NCI-H1436 (cell line): ENCODE measurements at places on chromosomes 16 and 17.

GRCh38 chr16:70576431-70577255 lies 53.0 kb downstream of the SF3B3 start:
- DNase-seq, result no peak

DNA sequence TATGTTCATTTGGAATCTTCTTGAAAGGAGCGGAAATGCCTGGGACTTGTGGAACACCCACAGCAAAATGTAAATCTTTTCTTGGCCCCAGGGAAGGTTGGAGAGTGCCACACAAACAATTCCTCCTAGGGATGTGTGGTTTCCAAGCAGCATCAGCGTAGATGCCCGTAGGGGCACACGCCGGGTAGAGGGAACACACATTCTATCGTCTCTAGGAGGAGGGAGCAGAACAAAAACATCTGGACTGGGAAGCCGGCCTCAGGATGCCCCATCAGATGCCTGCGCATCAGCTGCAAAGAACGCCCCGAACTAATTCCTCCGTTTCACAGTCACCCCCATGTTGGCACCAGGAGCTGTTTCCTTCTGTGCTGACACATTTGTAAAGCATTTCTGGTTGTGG lies 357.9 kb upstream of the ZFHX3 start:
- DNase-seq, result no peak

DNA sequence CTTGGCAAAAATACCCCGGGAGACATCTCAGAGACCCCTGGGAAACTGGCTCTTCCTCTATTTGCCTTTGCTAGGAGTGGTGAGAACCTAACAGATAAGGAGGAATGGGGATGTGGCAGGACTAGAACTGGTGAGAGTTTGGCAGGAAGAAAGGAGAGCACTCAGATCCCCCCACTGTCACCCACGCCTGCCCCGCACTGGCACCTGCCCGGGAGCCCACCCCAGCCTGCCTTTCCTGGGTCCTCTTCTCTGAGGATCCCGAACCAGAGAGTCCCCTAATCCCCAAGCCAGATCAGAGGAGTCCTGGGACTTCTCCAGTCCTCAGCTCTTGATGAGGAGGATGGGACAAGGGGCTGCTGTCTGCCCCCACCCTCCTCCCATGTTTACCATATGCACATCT lies 3.7 kb downstream of the KCNH6 start:
- DNase-seq, result no peak

DNA sequence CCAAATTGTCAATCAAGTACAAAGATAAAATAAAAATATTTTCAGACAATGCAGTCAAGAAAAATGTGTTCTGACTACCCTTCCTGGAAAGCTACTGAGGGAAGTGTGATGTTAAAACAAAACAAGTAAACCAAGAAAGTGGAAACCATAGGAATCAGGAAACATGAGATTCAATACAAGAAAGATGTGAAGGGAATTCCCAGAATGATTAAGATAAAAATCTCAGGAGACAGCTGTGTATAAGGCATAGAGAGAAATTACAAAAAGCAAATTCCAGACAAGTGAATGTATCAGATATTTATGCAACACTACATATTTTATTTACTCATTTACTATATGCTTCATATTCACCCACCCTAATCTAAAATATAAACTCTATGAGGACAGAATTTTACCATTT lies 32.2 kb downstream of the TRIM37 start:
- DNase-seq, result no peak

DNA sequence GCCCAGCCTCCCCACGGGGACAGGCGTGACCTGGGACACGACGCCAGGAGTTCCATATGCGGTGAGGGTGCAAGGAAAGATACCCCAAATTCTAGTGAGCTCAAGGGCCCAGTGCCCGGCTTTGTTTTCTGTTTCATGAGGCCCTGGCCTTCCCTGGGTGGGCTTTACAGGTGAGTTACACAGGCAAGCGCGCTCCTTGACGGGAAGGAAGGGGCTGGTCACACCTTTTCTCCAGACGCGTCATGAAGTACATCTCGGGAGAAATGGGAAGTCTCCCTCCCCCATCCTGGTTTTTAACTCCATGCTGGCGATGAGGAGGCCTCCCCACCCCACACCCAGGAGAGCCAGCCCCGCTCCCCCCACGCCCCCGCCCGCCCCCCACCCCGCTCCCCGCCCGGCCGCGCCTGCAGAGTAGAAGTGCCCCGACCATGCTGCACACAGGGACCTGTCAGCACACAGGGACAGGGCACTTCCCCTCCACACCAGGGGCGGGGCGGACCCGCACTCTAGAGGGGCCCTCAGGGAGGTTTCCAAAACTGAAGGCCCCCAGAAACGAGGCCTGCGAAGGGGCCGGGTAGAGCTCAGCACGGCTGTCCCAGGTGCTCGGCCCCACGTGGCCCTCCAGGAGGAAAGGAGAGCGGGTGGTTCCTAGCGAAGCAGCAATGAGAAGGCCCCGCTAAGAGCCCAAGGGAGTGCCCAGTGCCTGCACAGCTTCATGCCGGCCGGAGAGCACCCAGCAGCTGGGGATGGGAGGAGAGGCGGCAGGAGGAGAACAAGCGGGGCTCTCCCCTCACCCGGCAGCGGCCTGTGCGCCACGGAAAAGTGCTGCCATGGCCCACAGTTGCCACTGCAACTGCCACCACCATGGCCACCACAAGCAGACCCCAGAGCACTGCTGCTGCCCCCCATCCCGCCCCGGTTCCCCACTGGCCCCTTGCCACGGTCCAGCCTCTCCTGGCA lies 7.7 kb downstream of the CYB561 start:
- no peak for DNase-seq

GRCh38 chr17:66976781-66977201 lies 12.3 kb downstream of the CACNG4 start:
- DNase-seq, result no peak

DNA sequence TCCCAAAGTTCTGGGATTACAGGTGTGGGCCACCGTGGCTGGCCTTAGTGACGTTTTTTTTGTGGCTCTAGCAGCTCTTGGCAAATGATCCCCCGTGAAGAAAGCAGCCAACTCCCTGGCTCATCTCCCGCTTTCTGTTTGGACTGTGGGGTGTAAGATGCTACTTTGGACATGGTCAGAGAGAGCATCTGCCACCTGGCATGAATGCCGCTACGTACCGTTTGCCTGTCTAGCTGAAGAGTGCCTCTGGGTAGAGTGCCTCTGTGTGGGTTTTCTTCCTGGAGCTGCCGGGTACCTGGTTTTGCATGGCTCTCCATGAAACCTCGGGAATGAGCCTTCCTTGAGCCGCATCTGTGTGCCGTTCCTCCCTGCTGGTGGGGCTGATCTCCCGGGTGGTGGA lies 34.3 kb downstream of the NDEL1 start:
- no peak for DNase-seq

DNA sequence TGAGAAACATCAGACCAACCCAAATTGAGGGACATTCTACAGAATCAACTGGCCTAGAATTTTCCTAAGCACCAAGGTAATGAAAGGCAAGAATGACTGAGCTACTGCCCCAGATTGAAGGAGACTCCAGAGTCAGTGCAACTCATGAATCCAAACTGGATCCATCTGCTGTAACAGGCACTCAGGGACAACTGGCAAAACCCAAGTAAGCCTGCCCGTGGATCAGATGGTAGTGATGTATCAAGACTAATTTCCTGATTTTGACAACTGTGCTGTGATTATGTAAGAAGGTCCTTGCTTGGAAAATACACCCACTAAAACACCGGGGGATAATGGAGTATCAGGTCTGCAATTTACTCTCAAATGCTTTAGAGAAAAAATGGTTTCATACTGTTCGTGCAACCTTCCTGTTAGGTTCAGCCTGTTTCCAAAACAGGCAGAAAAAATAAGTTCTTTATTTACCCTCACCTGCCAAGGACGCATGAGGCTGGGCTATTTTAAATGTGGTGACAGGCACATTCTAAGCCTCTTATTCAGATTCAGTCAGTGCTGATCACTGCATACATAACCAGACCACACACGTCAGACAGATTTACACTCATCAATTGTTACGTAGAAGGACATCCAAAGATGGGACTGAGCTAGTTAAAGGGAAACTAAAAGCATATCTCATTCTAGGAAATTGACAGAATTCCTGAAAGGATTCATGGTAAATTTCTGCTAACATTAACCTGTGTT lies 7.0 kb downstream of the MBTPS1 start:
- no peak for DNase-seq

DNA sequence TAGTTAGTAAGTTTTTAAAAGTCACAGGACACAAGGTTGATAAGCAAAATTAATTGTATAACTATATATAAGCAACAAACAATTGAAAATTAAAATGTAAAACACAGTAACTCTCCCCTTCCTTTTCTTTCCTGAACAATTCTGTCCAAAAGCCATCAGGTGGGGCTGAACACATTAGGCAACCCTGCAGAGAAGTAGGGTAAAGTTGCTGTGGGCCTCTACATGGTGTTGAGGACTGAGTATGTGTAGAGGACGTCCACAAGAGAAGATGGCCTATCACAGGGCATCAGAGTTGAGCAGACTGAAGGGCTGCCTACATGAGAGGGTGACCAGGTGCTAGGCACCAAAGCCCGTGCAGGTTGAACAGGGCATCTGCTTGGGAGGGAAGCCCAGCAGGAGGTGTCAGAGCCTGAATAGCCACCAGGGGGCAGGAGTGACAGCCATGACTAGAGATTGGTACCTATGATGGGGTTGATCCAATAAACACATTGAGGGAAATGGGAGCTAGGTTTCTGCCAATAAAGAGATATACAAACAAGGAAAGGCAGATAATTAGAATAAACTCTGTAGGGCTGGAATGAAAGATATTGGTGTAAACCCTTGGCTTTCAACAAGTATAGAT lies 415.1 kb downstream of the NPIPA8 start:
- no peak for DNase-seq

- DNase-seq, result no peak
Observed at GRCh38 chr17:1860978-1861377, 31.2 kb downstream of the RPA1 start.

GRCh38 chr16:10897134-10897533 lies 20.1 kb downstream of the CIITA start:
- DNase-seq, result no peak

DNA sequence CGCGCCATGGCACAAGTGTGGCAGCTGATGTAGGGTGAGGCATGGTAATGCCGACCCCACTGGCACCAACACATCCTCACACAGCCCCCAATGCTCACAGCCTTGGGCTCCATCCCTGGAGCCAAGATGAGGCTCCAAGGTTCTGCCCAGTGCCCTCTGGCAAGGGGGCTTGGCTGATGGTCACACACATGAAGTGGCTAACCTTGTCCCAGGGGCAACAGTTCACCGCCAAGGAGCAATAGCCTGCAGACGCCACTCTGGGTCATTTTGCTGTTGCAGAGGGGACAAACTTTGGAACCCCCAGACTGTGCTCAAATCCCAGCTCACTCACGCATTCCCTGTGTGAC lies 26.8 kb downstream of the TNFRSF13B start:
- no peak for DNase-seq

DNA sequence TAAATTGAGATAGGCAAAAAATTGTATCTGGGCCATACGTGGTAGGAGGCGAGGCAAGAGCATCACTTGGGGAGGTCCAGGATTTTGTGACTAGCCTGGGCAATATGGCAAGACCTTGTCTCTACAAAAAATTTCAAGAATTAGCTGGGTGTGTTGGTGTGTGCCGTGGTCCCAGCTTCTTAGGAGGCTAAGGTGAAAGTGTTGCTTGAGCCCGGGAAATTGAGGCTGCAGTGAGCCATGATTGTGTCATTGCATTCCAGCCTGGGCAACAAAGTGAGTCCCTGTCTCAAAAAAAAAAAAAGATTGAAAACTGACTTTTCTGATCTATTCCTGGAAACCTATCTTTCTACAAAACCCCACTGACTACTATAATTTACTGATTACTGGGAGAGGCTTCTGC lies 26.7 kb downstream of the CDK12 start:
- DNase-seq, result no peak

DNA sequence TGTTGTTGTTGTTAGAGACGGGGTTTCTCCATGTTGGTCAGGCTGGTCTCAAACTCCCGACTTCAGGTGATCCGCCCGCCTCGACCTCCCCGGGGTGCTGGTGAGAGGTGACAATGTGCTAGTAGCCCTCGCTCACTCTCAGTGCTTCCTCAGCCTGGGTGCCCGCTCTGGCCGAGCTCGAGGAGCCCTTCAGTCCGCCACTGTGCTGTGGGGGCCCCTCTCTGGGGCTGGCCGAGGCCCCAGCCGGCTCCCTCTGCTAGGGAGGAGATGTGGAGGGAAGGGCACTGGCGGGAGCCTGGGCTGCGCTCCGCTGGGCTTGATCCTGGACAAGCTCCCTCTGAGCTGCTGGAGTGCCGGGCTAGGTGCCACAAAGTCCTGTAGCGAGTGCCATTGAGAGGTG lies 21.7 kb upstream of the RBL2 start:
- no peak for DNase-seq

- no peak for DNase-seq
Observed at GRCh38 chr16:55710466-55710865, 54.7 kb downstream of the SLC6A2 start.

GRCh38 chr17:34624767-34625383 lies 45.5 kb downstream of the TMEM132E start:
- DNase-seq, result no peak

- peak; percentile 53 for DNase-seq
Observed at GRCh38 chr16:85330694-85331188, 218.5 kb upstream of the CIBAR2 start.

- DNase-seq, result no peak
Observed at GRCh38 chr17:60372790-60373483, 19.0 kb downstream of the USP32 start.

DNA sequence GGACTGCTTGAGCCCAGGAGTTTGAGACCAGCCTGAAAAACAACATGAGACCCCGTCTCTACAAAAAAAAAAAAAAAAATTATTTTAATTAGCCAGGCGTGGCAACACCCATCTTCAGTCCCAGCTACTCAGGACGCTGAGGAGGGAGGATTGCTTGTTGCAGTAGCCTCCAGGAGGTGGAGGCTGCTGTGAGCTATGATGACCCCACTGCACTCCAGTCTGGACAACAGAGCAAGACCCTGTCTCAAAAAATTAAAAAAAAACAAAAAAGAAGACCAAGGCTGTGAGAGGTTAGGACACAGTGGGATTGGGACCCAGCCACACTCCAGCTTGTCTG lies 1.3 kb upstream of the SNAI3 start:
- DNase-seq, result no peak

DNA sequence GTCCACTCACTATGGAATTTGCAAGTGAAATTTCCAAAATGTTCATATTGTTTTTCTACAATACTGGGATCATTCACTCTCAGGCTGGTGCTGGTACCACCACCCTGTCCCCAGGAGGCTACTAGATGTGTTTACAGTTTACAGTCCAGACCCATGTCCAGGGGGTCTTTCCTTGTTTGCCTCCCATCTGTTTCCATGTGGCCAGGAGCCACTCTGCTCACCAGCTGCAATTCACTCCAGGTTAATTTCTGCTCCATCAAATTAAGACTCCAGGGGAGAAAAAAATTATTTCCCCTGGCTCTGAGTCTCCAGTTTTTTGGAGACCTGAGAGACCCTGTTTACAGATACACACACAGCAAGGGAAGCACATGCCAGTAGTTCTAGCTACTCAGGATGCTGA lies 12.5 kb upstream of the SRSF1 start:
- no peak for DNase-seq

DNA sequence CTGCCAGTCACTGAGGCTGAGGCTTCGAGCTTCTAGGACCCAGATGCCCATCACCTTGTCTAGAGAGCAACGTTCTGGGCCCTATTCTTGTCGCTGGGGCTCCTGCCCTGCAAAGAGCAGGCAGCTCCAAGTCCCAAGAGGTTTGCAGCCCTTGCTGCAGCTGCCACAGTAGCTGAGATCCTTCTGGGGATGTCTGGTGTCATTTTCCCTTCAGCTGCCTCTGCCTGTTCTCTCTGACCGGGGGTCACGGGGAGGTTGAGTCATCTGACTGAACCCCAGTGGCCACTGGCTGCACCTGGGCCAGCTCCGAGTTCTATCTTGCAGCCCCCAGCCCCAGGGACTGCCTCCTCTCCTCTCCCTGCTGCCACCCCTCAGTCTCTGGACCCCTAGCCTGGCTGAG lies 4.9 kb downstream of the WSCD1 start:
- peak; percentile 37 for DNase-seq

GRCh38 chr17:2049333-2050299 lies 5.3 kb upstream of the HIC1 start:
- DNase-seq, result peak; percentile 80
